ENCODE measurements at places on chromosomes 7 and 10.

- no peak for DNase-seq
Measured at GRCh38 chr10:42630537-42631134, 7.7 kb downstream of the ZNF33B start.

DNA sequence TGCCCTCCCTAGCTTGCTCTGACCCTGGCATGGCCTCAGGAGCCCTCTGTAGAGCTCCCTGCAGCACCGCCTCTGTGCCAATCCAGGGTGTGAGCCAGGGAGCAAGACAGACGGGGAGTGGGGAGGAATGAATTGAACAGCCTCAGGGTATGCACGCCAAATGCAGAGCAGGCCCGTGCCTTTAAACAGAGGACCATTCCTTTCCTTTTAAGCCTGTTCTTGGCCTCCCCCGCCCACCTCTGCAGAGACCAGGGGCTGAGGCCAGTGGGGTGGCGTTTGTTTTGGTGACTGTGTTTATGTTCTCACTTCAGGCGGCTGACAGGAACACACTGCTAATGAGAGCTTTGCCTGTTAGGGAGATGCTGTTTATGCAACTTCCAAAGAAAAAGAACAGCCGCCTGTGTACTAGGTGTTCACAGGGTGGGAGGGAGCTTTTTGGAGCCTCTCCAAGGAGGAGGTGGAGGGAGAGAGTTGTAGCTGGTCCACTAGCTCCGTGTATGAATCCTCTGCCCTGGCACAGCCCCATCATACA, 528.1 kb upstream of the DPP6 start:
- no peak for DNase-seq

GRCh38 chr7:45456747-45457524, 117.2 kb upstream of the ADCY1 start:
- DNase-seq: no peak

DNA sequence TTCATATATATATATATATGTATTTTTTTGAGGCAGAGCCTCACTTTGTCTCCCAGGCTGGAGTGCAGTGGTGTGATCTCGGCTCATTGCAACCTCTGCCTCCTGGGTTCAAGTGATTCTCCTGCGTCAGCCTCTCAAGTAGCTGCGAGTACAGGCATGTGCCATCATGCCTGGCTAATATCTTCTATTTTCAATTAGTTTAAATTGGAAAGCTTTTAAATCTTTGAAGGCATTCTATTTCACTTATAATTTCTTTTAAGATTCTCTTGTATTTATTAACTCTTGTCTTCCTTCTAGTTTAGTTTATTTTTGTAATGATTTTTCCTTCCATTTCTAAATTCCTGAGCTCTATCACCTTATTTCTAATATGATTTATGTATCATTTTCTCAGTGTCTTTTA, 71.2 kb downstream of the TPST1 start:
- no peak for DNase-seq

DNA sequence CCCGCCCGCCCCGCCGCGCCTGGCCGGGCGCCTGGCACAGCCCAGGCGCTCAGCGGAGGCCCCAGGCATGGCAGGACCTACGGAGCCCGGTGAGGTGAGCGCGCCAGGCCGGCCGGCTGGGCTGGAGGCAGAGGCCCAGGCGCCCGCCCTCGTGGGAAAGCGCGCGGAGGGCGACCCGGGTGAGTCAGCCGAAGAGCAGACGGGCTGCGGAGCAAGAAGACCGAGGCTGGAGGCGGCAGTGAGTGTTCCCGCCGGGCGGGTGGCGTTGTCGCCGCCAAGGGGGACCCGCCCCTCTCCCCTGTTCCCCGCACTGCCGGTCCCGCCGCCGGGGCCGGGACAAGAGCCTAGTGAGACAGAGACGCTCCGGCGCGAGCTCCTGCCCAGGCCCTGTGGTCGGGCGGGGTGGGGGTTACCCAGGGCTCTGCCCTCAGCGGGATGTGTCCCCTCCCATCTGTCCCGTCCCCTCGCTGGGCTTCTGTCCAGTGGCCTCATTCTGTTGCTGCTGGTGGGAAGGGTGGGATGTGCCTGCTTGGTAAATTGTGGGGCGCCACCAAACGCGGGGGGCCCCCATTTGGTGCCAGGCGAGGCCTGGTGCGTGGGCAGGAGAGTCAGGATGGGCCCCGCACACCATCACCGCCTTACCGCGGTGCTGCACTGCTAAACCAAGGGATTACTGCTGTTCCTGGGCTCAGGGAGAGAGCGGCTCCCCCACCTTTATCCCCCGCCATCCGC, 17.0 kb upstream of the NODAL start:
- no peak for DNase-seq

- no peak for DNase-seq
Measured at GRCh38 chr10:43278216-43278615, 11.4 kb upstream of the RASGEF1A start.

DNA sequence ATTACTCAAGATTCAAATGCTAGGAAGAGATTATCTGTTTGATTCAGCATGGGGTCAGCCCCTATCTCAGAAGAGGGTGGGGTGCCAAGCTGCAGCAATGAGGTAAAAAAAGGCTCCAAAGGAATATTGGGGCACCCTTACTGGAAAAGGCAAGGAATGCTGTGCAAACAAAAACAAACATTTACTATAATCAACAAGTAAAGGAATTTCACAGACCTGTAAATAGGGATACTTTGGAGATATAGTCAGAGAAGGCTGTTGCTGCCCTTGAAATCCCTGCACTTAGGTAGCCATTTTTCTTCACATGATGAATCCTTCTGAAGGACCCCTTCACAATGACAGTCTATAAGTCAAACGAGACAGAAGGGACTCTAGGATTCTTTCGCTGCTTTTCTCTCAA, 10.6 kb upstream of the ADD3 start:
- no peak for DNase-seq

- DNase-seq: no peak
Measured at GRCh38 chr7:136058546-136058945, 81.4 kb upstream of the MTPN start.

- DNase-seq: no peak
Measured at GRCh38 chr7:39613577-39613976, 9.8 kb upstream of the RALA start.

All from stimulated activated CD4-positive, alpha-beta T cell treated with anti-CD3 and anti-CD28 coated beads, Interleukin-1b, Interleukin-23, amount 100 ng/mL, for 1 hour (primary cell).